T-helper 2 cell (primary cell): ENCODE measurements at places on chromosomes 16 and 17.

DNA sequence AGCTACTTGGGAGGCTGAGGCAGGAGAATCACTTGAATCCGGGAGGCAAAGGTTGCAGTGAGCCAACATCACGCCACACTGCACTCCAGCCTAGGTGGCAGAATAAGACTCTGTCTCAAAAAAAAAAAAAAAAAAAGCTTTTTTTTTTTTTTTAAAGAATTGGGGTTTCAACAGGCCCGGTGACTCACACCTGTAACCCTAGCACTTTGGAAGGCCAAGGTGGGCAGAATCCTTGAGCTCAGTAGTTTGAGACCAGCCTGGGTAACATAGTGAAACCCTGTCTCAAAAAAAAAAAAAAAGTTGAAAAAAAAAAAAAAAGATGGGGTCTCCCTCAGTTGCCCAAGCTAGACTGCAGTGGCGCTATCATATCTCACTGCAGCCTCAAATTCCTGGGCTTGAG, 6.6 kb upstream of the HEXIM2 start:
- no peak for DNase-seq

GRCh38 chr16:12258861-12259645, 282.5 kb downstream of the SNX29 start:
- DNase-seq = no peak

GRCh38 chr17:78925662-78926555, 722 bp upstream of the TIMP2 start:
- DNase-seq = no peak

DNA sequence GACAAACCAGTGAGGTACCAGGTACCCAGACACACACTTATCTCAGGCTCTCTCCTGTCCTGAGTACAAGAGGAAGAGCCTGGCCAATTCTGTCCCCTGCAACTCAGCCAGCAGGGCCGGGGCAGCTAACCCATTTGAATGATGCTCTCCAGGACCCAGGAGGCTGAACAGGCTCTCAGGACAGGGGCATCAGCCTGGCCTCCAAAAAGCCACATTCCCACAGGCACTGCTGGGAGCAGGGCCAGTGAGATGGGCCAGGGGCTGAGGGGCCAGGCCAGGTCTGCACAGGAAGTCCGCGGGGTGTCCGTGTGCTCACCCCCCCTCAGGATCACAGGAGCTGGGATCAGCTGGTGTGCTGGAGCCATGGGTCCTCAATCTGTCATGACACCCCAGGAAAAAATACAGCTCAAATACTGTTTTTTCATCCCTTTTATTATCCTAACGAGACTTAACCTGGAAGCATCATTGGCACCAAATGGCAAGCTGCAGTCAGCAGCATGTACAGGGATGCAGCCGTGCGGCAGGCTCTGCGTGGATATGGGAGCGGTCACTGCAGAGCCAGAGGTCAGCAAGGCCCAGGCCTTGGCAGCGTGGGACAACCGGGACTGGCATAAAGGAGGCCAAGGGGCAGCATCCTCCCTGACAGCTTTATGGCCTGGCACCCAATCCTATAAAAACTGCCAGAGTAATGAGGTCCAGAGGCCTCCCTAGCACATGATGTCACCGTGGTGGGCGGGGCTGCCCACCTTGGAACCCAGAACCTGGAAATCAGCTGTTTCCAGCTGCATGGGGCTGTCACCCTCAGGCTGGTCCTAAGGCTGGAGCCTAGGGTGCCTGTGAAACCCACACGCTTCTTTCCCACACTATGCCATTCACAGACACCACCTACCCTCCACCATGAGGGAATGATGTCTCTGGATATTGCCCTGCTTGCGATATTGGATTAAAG, 276.7 kb downstream of the C16orf95 start:
- DNase-seq = no peak

DNA sequence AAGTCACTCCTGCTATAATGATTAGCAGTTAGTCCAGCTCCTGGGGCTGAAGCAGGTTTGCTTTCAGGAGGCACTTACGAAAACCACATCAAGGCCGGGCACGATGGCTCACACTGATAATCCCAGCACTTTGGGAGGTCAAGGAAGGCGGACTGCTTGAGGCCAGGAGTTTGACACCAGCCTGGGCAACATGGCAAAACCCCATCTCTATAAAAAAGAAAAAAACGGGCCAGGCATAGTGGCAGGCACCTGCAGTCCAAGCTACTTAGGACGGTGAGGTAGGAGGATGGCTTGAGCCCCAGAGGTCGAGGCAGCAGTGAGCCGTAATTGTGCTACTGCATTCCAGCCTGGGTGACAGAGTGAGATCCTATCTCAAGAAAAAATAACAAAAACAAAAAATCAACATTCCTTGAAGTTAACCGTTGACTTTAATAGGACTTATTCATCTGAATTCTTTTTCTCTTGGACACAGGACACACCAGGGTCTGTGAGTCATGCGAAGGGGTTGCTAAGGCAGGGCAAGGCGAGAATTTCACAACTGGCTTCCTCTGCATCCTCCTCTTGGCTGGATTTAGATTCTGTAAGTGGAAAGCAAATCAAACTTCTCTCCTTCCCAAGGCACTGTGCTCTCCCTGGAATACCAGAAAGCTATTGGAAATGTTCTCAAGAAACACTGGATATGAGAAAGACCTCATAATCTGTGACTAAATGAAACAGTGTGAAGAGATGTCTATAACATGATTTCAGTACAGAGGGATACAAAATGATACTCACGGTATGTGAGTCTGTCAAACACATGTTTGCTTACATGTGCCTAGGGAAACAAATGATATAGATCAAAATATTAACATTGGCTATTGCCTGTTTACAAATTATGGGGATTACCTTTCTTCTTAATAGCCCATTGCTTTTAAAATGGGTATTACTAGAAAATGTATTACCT, 99.5 kb downstream of the SYCE1L start:
- no peak for DNase-seq

DNA sequence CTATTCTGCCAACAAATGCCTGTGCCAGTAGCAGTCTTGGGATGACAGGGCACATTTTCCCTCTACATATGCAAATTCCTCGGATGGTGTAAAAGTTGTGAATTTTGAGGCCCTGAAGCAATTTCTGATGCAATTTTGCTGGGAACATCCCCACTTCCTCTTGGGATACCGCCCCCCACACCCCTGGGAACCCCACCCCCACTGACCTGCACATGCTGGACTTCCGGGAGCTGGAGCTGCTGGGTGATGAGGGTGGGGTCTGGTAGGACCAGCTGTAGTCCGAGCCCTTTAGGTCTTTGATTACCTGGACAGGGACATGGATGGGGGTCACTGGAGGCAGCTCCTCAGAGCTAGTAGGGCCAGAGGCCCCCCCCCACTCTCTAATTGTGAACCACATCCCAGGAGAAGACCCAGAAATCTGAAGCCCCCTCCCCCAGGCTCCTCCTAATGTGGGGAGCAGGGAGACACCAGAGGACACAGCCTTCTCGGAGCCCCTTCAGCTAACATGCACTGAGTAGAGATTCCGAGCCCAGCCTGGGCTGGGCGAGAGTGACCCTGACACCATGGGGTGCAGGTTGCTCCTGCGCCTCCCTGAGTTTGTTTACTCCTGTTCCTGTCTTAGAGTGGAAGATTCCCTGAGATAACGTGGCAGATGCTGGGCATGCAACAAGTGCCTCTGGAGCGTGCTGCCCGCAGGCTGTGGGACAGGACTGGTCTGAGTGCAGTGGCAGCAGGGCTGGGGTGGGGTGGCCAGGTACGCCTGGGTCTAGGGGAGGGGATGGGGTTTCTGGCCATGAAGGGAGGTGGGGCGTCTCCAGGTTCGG, 9.0 kb downstream of the MTSS2 start:
- no peak for DNase-seq

DNA sequence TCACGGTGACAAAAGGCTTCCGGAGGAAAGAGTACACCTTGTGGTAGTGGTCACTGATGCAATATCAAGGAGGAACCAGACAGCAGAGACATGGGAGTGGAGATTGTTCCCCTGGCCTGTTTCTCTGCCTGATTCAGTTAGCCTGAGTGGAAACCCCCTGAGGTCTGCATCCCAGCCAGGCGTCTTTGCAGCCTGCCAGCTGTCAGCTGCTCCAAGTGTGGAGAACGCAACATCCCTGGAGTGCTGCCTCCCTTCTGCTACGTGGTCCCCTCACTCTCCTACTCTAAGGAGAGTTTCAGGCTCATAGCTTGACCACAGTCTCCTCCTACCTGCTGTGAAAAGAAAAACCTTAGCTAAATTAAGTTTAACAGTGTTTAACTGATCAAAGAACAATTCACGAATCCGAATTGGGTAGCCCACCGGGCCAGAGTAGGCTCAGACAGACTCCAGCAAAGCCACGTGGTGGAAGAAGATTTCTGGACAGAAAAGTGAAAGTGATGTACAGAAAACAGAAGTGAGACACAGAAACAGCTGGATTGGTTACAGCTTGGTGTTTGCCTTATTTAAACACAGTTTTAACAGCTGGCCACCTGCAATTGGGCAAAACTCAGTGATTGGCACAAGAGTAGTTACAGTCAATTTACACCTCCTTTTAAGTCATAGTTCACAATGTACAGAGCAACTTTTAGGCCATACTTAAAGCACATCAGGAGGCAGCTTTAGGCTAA, 188.6 kb downstream of the DNAH9 start:
- no peak for DNase-seq

DNA sequence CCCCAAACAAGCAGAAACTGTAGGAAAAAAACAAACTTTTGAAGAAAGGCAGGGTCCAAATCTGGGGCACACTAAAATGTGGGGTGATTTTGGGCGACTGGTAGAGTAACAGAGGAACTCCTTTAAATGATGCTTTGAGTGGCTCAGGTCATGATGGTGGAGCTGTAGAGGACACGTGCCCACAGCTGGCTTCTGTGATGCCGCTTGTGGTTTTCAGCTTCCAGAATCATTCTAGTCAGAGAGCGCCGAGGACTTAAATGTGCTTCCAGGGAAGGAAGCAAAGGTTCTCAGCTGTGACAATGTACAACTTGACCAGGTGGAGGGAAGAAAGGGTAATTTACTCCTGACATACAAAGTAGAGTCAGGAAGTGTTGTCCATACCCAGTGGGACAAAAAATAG, 162.4 kb downstream of the LGALS9B start:
- DNase-seq = no peak

GRCh38 chr16:77666771-77667170, 55.5 kb upstream of the NUDT7 start:
- DNase-seq = no peak

- DNase-seq = peak; percentile 32
Observed at GRCh38 chr16:47565454-47565853, 104.3 kb downstream of the PHKB start.

DNA sequence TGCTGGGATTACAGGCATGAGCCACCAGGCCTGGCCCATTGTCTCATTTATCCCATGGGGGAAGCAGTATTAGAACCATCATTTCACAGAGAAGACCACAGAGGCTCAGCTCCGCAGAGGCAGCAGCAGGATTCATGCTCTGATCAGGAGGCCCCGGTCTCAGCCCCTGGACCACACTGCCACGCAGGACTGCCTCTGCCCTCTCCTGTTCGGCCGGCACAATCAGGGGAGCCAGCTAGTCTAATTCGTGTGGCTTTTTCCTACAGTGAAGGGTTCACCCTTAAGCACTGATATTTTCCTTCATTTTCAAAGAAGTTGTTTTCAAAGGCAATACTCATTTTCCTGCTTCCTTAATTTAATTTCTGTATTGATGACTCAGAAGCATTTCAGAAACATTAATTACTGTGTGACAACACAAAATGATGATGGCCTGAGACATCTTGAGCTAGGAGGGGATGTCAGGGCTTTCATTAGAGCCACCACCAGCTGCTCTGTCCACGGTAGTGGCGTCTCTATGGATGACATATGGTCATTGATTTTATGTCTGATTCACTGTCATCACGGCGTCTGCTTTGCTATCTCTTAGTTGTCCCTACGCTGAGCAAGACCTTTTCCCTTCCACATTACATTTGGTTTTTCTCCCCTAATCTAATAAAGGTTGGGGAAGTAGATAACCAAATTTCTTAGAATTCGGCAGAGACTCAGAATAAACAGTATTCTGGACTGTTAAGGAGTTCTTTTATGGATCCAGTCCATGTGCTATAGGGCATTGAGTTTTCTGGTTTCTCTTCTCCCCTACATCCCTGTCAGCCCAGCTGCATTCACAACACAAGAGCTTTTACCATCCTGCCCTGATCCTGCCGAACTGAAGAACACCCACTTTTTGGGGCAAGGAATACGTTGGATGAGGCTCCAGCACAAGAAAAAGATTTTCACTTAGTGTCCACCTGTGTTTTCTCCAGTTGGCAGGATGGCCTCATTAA, 314.0 kb downstream of the SLC39A11 start:
- no peak for DNase-seq

DNA sequence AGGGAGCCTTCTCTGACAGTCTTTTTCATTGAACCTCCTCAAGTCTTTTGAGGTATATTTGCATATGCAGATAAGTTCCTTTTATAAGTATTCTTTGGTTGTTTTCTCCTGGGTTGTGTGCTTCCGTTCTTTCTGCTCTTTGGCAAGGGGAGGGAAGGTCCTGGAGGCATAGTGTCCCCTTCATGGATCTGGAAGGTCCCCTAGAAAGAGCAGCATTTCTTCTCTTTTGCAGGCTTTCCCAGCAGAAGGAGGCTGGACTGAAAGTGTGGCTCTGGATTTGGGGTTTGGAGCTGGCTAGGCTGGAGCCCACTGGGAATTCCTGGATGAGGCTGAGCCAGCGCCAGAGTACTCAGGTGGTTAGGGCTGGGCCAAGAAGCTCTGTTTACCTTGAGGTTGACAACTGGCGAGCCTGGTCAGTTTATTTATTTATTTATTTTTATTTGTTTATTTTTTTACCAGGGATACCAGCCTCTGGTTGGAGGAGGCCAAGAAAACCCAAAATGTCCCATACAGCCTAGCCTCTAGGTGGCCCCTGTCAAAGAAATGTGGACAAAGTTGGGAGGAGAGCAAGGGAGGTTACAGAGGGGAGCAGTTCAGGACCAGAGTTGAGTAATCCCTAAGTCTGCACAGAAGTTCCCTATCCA, 5.4 kb upstream of the TOP2A start:
- DNase-seq = no peak

GRCh38 chr17:57649731-57650484, 95.2 kb downstream of the CCDC182 start:
- no peak for DNase-seq

GRCh38 chr17:39352511-39352910, 48.9 kb downstream of the FBXL20 start:
- DNase-seq = no peak

DNA sequence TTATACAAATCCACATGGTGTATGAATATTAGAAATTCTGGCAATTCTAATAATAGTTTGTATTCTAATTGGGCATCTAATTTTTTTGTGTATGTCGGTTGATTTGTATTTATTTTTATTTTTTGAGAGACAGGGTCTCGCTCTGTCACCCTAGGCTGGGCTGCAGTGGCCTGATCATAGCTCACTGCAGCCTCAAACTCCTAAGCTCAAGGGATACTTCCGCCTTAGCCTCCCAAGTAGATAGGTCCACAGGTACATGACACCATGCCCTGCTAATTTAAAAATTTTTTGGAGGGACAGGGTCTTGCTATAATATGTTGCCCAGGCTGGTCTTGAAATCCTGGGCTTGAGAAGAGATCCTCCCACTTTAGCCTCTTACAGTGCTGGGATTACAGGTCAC, 104.6 kb downstream of the TRIM37 start:
- no peak for DNase-seq

GRCh38 chr16:11254913-11255736, 879 bp downstream of the SOCS1 start:
- DNase-seq = peak; percentile 30
